Neural progenitor cell (in vitro differentiated cells): ENCODE measurements at places on chromosomes 4 and X. TPM values are rescaled to one million over a fixed set of nuclear protein-coding genes. Genes with fewer than 3 reads are reported as not detected.

Gene NDNF
- total RNA-seq = 4.0 and 4.2 TPM in 2 replicates

DNA sequence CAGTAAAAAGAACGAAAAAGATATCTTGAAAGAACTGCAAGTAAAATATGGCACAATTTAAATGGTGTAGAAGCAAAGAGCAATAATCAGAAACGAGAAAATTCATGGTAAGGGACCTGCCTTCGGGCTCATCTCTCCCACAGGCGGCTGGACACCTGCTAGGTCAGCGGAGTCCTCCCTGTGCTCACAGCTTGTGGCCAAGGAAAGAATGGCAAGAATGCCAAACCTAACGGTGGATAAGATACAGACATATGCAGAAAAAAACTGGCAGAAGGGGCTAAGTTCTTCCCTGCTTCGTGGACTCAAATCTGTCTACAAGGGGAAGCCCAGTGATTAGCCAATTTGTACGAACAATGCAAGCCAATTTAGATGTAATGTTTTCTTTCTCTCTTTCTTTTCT, 152.1 kb upstream of the VCX start:
- H3K4me1 ChIP-seq = no peaks in the 10 kb centered on the region
- H3K27ac ChIP-seq = no peak overlapping the region
- no peaks in the 10 kb centered on the region for H3K36me3 ChIP-seq
- no peak overlapping the region for H3K4me3 ChIP-seq

DNA sequence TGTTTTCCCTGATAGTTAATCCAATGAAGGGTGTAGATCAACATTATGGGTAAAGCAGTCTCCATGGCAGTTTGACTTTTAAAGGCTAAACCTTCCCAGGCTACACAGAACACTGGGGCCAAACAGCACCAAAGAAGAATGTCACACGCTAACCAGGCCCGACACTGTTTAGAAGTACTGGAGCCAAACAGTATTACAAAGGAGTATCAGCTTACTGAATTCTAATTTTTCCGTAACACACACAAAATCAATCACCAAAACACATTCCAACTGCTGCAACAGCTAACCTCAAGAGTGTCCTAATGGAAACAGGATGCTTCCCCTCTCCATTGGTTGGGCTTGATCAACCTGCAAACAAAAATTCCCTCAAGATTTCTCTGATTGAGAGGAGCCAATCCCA, 783.5 kb downstream of the PCDH18 start:
- no peak overlapping the region for H3K27ac ChIP-seq
- H3K4me1 ChIP-seq = no peaks in the 10 kb centered on the region

GRCh38 chr4:143390764-143391163, 54.1 kb downstream of the GAB1 start:
- peaks cover 11% of the 10 kb centered on the region for H3K4me1 ChIP-seq
- no peak overlapping the region for H3K27ac ChIP-seq
- no peaks in the 10 kb centered on the region for H3K36me3 ChIP-seq
- no peaks in the 10 kb centered on the region for H3K27me3 ChIP-seq
- DNase-seq = no peak

DNA sequence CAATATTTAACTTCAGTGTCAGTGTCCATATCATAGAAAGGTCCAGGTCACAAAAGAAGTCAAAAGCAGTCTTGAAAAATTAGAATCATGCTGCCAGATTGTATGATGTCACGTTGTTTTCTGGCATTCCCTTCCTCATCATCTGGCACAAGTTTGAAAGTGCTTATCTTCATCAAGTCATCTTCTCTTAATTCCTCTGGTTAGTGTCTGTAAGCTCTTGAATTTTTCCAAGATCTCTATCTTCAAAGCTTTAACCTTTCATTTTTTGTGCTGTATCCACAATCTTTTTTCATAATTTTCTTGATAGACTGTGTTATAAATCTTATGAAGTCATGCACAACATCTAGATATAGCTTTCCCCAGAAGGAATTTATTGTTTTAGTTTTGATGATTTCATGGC, 682.7 kb upstream of the AADAT start:
- H3K4me3 ChIP-seq = no peak overlapping the region
- no peaks in the 10 kb centered on the region for H3K27me3 ChIP-seq
- no peak for DNase-seq

DNA sequence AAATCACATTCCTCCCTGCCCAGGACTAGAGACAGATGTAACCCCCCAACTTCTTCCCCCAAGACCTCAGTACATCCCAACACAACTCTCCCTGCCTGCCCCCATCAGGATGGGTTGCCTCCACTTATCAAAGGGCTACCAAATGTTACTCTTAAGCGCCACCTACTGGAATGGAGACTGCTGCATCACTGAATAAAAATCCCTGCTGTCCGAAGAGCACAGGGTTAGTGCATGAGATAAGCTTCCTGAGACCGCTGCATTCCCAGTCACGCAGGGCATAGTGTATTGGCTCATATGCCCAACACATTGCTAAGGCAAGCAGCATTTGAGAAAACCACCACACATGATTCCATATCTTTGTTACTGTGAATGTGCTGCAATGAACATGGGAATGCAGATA, 544.5 kb downstream of the PPP4R3C start:
- H3K27ac ChIP-seq = no peak overlapping the region
- no peaks in the 10 kb centered on the region for H3K36me3 ChIP-seq
- no peaks in the 10 kb centered on the region for H3K27me3 ChIP-seq
- H3K4me3 ChIP-seq = no peak overlapping the region
- no peaks in the 10 kb centered on the region for H3K4me1 ChIP-seq

DNA sequence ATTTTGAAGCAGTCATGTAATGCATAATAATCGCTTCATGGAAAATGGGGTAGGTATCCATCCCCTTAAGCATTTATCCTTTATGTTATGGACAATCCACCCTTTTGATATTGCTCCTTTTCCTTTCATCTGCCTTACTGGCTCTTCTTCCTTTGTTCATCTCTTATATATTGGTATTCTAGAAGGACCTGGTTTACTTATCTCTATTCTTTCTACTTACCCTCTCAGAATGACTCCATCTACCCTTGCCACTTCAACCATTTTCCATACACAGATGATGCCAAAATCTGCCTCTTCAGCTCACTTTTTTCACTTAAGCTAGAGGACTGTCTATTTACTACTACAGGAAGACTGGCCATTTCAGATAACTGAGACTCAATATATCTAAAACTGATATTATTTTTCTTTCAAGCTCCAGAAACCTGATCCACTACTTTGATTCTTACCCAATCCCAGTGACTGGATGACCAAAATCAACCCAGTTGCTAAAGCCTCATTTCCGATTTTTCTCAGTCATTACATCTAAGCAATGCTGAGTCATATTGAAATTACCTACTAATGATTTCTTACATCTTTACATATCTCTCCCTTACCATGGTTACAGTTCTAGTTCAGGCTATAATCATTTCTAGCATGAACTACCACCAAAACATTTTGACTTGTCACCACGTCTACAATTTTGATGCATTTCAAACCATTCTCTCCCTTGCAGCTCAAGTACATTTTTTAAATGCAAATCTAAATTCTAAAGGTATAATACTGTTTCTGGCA, 93.7 kb downstream of the FAAH2 start:
- no peak for DNase-seq
- H3K4me1 ChIP-seq = no peaks in the 10 kb centered on the region

DNA sequence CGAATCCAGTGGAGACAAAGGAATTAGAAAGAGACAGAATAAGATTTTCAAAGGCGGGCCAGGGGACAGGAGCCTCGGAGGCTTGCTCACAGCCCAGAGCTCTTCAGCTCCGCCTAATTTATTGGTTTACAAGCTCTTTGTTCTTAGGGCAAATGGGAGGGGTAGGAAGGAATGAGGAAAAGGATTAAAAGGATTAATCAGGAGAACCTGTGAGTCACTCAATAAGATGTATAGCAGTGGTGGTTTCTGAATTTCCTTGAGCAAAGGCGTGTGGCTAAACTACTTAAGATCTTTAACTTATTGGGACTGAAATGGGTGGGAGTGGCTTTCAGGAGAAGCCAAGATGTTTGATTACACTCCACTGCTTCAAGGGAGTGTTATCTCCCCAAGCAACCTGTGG, 456.0 kb upstream of the SPANXN1 start:
- H3K27ac ChIP-seq = no peak overlapping the region
- H3K36me3 ChIP-seq = no peaks in the 10 kb centered on the region
- no peak overlapping the region for H3K4me3 ChIP-seq
